ENCODE measurements at places on chromosomes 3 and 15.

DNA sequence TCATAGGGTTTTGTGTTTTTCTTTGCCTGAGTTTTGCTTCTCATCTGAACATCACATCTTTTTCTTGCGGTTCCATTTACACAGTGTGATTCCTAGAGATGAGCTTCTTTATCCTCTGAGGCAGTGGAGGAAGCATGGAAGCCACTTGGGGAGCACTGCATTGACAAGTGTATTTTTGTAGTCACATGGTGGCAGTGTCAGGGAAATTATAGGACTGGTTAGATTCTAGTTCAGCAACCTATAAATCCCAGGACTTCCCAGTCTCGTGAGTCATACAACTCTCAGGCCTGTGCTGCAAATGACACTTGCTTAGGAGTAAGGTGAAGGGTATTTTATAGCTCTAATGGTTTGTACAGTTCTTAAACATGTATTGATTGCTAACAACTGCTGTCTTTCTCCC is 58.4 kb downstream of the RBM6 start:
- DNase-seq: no peak

GRCh38 chr3:15903164-15903563 is 105.4 kb upstream of the ANKRD28 start:
- DNase-seq: no peak

DNA sequence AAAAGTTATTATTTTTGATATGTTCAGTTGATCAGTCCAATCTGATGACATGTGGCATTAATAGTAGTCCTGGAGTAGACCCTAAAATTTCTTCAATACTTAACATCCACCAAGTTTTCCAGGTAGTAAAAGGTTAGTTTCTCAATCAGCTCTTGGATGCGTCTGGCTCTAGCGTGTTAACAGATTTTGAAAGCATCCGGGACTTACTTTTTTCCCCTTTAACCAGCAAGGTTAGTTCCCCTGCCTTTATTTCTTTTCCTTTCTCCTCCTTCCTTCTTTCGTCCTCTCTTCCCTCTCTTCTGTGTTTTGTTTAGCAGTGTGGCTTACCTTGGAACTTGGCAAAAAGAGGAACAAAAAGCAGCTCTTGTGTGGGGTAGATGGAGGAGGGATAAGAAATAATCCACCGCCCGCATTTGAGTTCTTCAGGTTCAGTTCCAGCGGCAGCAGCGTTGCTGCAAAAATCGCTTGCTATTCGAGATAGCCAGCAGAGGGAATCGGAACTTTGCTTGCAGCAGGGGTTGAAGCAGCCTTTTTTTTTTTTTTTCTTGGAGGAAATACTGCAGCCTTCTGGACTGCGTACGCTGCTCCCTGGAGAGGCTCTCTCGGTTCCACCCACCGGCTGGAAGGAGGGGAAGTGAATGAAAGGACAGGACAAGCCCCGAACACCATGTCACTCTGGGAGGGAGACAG is at the start of gene RBMS3:
TSS of gene RBMS3 (plus strand) at position 668 of the 690 bp plus-strand sequence.
- DNase-seq: peak; percentile 68

DNA sequence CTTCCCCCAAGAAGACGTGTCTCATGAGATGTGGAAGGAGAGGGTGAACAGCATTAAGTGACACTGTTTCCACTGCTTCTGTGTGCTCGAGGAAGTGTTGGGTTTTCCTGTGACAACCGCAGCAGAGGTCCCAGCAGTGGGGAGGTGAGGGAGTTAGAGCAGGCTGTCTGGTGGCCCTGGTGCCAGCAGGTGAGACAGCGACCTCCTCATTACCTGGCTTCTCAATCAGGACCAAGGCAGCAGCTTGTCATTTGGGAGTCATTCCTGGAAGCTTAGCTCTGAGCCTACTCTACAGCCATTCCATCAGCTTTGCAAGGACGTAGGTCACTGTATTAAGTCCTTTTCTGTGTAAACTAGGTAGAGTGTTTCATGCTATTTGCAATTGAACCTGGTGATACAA is 63.3 kb upstream of the RGMA start:
- DNase-seq: no peak

- DNase-seq: no peak
These were observed 75.2 kb upstream of the ACAD9 start for GRCh38 chr3:128804017-128804810.

GRCh38 chr3:171811913-171812335 is 1.6 kb upstream of the PLD1 start:
- no peak for DNase-seq

DNA sequence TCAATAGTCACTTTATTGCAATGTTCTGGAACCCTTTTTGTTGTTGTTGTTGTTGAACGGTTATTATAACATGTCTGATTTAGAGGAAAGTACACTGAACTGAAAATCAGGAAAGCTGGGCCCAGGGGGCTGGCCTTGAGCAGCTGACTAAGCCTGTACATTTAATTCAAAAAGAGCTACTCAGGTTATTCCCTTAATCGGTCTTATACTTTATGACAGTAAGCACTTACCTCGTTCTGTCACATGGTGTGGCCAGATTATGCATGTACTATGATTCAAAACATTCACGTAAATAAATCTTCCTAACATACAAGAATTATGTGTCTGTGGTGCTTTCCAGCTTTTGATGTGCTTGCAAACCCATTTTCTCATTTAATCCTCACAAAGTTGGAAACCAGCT is 382.5 kb upstream of the TPRG1 start:
- DNase-seq: no peak

- no peak for DNase-seq
These were observed 126.0 kb upstream of the IQSEC1 start for GRCh38 chr3:13199006-13199776.

- DNase-seq: no peak
These were observed 27.2 kb downstream of the IQSEC1 start for GRCh38 chr3:13045904-13046568.

- no peak for DNase-seq
These were observed 11.8 kb downstream of the CMC1 start for GRCh38 chr3:28253040-28253715.

DNA sequence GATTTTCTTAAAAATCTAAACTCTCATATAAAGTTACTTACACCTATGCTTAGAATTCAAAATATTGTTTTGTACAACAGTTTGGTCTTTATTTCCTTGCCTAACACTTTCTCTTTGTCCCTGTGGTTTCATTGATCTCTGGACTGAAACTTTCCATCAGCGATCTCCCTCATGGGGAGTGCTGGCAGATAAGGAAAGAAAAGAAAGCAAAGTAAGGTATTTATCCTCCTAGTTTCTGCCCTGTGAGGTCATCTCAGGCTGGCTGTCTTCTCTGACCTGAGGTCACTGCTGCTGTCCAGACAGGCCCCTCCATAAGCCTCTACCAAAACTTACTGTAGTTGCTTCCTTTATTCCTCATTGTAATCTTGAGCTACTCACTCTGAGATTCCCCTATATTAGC is 57.9 kb upstream of the EPHA6 start:
- DNase-seq: no peak

- no peak for DNase-seq
These were observed 5.1 kb upstream of the TASOR start for GRCh38 chr3:56688191-56688590.

GRCh38 chr3:139297588-139298311 is 46.1 kb upstream of the MRPS22 start:
- DNase-seq: no peak

DNA sequence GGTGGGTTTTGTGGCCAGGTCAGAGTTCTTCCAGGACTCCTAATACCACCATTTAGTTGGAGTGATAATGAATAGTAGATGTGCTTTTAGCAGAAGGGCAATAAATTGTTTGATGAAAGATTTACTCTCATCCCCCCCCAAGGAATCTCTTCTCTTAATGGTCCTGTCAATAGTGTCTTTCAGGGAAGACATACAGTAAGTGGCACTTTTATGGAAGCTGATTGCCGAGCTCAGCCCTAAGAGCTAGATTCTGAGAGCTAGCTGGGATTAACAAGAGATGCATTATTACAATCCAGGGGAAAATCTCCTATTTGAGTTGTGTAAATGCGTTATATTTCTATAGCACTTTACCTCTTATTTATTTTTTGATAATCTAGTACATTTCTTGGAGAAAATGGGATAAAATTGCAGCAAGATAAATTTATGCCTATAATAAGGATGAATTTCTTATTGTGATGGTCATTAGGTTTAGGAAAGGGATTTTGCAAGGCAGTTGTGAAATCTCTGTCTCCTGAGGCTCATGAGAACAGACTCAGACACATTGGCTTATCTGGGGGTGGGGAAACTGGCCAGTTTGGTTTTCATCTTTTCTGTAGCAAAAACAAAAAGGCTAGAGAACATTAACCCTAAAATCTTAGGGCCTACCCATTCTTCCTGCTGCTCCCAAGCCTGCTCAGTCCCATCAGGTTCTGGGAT is 41.6 kb upstream of the CLSTN2 start:
- DNase-seq: no peak

Measured in amygdala (tissue), 56 donors.